Globus pallidus (tissue), 1 donor: ENCODE measurements at places on chromosomes 11 and 22.

DNA sequence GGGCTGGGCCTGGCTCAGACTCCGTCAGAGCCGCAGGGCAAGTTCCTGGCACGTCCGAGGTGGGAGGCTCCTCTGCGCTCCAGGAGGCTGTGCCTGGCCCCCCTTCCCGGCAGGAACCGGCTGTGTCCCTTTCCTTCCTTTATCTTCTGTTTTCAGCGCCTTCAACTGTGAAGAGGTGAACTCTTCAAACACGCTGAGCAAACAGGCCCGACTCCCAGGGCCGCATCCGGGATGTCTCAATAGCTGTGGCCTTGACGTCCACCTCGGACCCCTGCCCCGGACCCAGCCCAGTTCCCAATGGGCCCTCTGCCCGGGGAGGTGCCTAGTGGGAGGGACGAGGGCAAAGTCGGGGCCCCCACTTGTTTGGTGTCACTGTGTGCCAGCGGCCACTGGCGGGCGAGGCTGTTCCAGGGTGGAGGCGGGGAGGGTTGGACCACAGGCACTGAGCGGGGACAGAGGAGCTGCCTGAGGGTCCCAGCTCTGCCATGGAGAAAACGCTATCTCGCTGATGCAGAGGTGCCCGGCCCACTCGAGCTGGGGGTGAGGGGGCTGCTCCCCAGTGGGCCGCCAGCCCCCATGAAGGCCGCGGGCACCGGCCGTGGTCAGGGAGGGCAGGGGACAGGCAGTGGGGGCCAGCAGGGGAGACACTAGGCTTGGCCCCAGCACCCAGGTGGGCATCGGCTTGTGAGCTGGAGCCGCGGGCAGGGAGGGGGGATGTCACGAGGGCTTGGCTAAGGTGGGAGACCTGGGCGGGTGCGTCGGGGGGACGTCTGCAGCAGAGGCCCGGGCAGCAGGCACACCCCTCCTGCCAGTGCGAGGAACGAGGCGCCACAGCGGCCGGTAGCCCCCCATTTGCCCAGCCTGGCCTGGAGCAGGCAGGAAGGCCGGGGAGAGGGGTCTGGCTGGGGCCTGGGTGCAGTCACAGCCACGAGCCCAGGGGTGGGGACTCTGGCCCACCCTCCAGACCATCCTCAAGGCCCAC is 2.7 kb upstream of the MUC5B start:
- DNase-seq = no peak

DNA sequence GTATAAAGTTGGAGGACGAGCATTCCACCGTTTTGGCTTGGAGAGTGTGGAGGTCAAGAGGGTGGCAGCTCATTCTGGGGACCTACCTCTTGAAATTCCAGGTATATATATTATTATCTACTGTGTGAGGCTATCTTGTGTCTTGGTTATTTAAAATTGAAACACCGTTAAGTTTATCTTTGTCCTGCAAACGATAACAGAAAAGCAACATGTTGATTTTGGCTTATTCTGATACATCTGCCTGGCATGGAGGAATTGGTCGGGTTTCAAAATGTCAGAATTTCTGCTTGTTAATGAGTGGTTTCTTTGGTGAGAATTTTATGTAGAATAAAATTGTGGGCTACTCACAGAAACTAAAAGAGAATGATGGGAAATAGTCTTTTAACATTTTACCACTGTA is 54.4 kb downstream of the SVIP start:
- DNase-seq = no peak

DNA sequence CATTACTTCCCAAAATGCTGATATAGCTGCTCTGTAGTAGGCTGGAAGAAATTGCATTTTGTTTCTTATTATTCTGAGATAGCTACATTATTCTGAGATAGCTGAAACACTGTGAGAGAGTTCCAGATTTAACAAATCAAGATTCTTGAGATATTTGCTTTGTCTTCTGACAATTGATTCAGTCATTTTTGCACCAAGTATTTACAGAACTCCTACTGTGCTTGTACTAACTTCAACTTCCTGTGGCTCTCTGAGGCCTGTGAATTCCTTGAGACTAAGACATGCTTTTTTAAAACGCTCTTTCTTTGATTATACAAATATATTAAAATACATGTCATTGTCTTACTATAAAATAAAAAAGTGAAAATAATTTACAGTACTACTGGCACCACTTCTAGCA is 52.7 kb downstream of the USP47 start:
- no peak for DNase-seq

DNA sequence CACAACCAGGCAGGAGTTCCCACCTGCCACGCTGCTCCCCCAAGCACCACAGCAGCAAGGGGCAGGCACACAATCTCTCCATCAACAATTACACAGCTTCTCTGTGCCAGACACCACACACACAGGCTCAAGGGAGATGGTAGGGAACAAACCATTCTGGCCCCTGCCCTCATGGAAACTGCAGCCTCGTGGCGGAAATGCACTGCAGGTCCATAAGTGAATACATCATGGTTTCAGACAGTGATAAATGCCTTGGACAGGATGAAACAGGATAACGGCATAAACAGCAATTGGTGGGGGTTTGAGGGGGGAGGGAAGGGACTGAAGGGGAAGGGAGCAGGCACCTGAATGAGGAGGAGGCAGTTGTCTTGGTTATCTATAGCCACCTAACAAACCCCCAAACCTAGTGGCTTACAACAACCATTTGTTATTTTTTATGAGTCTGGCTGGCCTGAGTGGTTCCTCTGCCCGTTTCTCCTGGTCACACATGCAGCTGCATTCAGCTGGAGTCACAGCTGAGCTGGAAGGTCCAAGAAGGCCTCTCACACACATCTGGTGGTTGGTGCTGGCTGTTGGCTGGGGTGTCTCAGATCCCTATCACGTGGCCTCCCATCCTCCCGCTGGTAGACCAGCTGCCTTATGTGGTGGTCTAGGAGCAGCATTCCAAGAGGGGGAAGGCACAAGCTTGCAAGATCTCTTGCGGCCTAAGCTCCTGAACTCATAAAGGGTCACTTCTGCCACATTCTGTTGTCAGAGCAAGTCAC is 15.0 kb upstream of the YWHAH start:
- peak; percentile 55 for DNase-seq

DNA sequence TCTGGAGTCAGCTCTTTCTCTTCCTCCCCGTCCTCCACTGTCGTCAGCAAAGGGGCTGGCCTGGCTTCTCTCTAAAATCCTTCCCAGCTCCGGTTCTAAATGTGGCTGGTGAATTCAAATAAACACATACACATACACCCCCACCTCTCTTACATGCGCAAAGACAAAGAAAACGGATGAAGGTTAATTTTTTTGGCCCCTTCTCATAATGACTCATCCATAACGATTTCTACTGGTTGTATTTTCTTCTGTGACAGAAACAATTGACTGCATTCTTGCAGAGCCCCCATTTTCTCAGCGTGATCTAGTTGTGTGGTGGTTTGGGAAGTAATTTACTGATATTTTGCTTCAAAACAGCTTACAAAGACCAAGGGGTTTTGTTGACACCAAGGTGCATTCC is 130.0 kb upstream of the NTM start:
- no peak for DNase-seq

- no peak for DNase-seq
Measured at GRCh38 chr11:123302751-123303195, 107.7 kb upstream of the CLMP start.

- DNase-seq = peak; percentile 64
Measured at GRCh38 chr11:68373815-68374501, 61.6 kb downstream of the LRP5 start.

DNA sequence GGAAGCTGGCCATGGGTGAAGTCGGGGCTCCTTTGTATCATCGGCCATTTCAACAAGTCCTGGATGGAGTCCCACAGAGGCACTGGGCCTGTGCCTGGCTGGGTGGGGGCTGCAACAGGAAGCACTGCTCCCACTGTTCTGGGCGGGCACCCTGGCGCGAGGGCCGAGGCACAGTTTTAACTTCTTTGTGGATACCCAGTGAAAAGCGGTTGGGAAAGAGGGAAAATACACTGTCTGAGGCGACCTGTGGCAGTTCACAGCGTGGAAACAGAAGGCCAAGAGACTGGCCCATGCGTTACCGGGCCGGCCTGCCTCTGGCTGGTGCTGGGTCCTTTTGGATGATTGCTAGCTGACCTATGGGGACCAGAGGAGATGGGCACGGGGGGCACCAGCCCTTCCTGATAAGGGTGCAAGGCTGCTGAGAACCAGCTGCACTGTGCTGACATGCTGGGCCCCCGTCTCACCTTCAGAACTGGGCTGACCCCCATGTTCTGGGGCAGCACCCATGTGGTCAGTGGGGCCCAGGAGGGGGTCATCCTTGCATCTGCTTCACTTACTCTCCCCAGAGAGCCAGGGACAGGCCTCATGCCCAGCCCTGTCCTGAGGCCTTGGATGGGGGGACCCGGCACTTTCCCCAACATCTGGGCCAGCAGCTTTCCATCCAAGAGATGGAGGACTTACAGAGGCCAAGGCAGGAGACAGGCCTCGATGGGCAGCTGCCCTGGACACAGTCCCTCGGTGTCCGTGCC is 4.2 kb downstream of the OVOL1 start:
- DNase-seq = no peak

- no peak for DNase-seq
Measured at GRCh38 chr11:112608509-112608908, 347.8 kb upstream of the PLET1 start.

DNA sequence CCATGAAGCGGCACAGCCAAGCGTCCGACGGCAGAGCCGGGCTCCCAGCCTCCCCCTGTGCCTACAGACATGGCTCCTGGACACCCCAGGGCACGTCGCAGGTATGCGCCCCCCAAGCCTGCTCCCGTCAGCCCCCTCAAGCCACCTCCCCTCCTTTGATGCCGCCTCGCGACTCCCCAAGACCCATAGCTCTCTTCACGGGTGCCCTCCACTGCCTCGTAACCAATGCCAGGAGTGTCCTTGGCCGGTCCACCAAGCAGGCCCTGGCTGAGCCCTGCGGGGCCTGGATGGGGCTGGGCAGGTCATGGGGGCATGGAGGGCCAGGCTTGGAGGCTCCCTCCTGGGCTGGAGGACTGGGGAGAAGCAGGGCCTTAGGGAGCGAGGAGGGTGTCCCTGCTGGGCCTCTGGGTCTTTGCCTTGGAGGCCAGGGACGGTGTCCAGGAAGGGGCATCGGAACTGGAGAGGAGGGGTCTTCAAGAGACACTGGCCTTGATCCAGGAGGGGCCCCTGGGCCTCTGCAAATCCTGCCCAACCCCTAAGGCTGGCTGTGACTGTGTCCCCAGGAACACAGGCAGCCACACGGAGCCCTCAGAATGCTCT is 9.2 kb downstream of the ANO9 start:
- no peak for DNase-seq

GRCh38 chr11:36333897-36334296 is 37.8 kb downstream of the PRR5L start:
- no peak for DNase-seq

DNA sequence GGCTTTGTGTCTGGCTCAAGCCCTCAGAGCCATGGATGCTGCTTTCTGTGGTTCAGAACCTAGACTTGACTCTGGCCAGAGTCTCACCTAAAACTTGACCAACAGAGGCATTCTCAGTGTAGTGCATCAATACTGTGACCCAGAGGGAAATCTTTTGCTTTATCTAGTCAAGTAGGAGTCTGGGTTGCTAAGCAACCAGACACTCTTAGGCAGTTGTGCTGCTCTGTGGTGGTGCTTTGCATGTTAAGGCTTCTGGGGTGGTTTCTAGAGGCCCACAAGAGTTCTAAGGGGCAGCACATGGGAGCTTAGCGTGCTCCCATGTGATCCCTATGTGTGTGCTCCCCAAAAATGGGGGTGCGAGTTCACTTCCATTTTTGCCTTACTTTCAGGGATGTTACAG is 224.6 kb upstream of the PLET1 start:
- DNase-seq = no peak

GRCh38 chr11:15291885-15292284 is 177.2 kb downstream of the INSC start:
- DNase-seq = peak; percentile 16

GRCh38 chr11:48307760-48308386 is 1.9 kb downstream of the OR4S1 start:
- DNase-seq = peak; percentile 68

- DNase-seq = no peak
Measured at GRCh38 chr22:43789452-43789851, 22.7 kb downstream of the EFCAB6 start.

- DNase-seq = no peak
Measured at GRCh38 chr22:17429516-17429915, 60.3 kb downstream of the CECR2 start.

GRCh38 chr11:72781313-72782080 is 12.3 kb downstream of the STARD10 start:
- DNase-seq = no peak

GRCh38 chr22:46350646-46351045 is 15.1 kb downstream of the TRMU start:
- no peak for DNase-seq

GRCh38 chr11:76684516-76684915 is 14.0 kb upstream of the LRRC32 start:
- no peak for DNase-seq

- no peak for DNase-seq
Measured at GRCh38 chr22:39446239-39446721, 10.5 kb upstream of the MGAT3 start.
